ENCODE measurements at places on chromosomes 11 and 22. TPM values are rescaled to one million over a fixed set of nuclear protein-coding genes. Genes with fewer than 3 reads are reported as not detected.

The CACNA1I gene
- total RNA-seq: 0.44 TPM

The APOA5 gene
- not detected for total RNA-seq

The ARHGEF17 gene
- 135 TPM for total RNA-seq

- H3K4me3 ChIP-seq: peak overlapping the region; percentile 84
- no peaks in the 10 kb centered on the region for H3K27me3 ChIP-seq
- peak overlapping the region; percentile 38 for H3K27ac ChIP-seq
- peak; percentile 52 for DNase-seq
- H3K36me3 ChIP-seq: peaks cover 17% of the 10 kb centered on the region
These were observed 2.9 kb downstream of the BCR start for GRCh38 chr22:23183061-23183698.
